ENCODE measurements at places on chromosomes 1 and 21.

DNA sequence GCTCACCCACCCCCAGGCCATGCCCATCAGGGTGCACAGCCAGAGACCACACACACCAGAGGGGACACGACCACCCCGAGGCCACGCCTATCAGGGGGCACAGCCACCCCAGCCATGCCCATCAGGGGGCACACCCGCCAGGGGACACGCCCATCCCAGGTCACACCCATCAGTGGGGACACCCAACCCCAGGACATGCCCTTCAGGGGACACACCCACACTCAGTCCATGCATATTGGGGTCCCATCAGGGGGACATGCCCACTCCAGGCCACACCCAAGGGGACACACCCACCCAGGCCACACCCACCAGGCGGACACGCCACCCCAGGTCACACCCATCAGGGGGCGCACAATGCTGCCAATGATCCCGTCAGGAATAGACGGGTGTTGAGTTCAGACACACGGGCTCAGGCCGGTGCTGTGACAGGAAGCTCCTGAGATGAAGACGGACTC lies 20.7 kb downstream of the MCM3AP start:
- no peak overlapping the region for H3K27ac ChIP-seq
- H3K4me3 ChIP-seq, result no peak overlapping the region
- H3K36me3 ChIP-seq, result no peaks in the 10 kb centered on the region
- no peak for DNase-seq
- no peaks in the 10 kb centered on the region for H3K27me3 ChIP-seq

- H3K27me3 ChIP-seq, result peaks cover 57% of the 10 kb centered on the region
- no peaks in the 10 kb centered on the region for H3K36me3 ChIP-seq
- DNase-seq, result peak; percentile 57
- H3K4me3 ChIP-seq, result no peak overlapping the region
- H3K27ac ChIP-seq, result no peak overlapping the region
- no peaks in the 10 kb centered on the region for H3K4me1 ChIP-seq
Observed at GRCh38 chr1:25609921-25610320, 6.7 kb upstream of the MAN1C1 start.

DNA sequence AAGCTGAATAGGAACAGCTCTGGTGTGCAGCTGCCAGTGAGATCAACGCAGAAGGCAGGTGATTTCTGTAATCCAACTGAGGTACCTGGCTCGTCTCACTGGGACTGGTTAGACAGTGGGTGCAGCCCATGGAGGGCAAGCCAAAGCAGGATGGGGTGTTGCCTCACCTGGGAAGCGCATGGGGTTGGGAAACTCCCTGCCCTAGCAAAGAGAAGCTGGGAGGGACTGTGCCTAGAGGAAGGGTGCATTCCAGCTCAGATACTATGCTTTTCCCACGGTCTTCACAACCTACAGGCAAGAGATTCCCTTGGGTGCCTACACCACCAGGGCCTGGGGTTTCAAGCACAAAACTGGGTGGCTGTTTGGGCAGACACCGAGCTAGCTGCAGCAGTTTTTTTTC lies 183.2 kb downstream of the DNM3 start:
- no peak overlapping the region for H3K4me3 ChIP-seq
- no peaks in the 10 kb centered on the region for H3K4me1 ChIP-seq
- DNase-seq, result no peak
- no peaks in the 10 kb centered on the region for H3K27me3 ChIP-seq
- no peak overlapping the region for H3K27ac ChIP-seq

DNA sequence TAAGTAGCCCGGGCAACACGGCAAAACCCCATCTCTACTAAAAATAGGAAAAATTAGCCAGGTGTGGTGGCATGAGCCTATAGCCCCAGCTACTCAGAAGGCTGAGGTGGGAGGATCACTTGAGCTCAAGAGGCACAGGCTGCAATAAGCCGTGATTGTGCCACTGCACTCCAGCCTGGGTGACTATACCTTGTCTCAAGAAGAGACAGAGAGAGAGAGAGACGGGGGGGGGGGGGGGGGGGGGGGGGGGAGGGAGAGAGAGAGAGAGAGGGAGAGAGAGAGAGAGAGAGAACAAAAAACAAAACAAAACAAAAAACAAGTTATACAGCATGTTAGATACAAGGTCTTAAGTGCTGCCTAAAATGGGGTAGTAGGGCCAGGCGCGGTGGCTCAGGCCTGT lies 77.8 kb upstream of the ZNF281 start:
- no peak overlapping the region for H3K27ac ChIP-seq
- no peak for DNase-seq
- no peaks in the 10 kb centered on the region for H3K36me3 ChIP-seq

DNA sequence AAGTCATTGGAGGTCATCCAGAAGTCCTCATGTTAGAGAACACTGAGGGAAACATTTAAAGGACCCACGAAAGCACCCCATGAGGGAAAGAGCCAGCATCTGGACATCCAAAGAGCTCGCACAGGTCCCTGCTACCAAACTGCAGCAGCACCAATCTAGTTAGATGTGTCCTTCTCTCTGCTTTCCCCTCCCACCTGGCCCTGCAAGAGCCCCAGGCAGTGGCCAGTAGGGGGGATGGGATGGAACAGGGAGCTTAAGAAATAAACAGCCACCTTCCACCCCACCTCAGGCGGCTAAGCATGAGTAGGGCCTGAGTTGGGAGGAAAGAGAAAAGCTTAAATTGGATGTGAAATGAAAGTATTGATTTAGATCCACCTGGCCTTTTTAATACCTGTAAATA lies 175.9 kb upstream of the KCND3 start:
- peaks cover 7% of the 10 kb centered on the region for H3K27me3 ChIP-seq
- H3K36me3 ChIP-seq, result no peaks in the 10 kb centered on the region
- no peak overlapping the region for H3K27ac ChIP-seq
- H3K4me3 ChIP-seq, result no peak overlapping the region
- H3K4me1 ChIP-seq, result no peaks in the 10 kb centered on the region

All from neural progenitor cell (in vitro differentiated cells).